ENCODE measurements at places on chromosomes 5 and 9.

GRCh38 chr5:67957374-67957773, 258.2 kb upstream of the PIK3R1 start:
- no peak for DNase-seq

- no peak for DNase-seq
These were observed 27.3 kb downstream of the PPARGC1B start for GRCh38 chr5:149757197-149757947.

GRCh38 chr5:68444048-68444447, 228.5 kb downstream of the PIK3R1 start:
- no peak for DNase-seq

DNA sequence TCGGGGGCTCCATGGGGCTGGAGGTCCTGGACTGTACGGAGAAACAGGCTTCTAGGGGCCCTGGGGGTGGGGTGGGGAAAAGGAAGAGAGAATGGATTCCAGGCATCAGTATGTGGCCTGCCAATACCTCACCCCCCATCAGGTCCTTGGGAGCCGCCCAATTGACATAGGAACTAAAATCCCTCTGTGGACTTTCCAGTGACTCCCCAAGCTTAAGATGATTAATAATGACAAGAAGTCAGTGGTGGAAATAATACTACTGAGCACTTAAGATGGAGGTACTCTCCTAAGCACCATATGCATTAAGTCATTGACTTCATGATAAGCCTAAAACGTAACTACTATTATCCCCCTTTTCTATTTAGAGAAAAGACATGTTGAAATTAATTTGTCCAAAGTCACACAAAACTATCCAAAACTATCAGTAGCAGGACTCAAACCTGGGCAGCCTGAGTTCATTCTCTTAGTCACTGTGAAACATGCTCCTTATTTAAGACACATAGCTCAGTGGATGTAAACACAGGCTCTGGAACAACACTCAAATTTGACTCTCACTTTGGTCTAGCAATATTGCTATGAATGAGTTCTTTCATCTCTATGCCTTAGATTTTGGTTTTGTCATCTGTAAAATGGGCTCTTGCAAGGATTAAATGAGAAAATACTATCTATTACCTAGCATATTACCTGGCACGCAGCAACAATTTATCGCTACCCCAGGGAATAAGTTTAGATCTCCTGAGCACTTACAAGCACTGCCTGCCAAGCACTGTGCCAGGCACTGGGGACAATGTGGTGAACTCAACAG, 9.5 kb downstream of the SPRY4 start:
- no peak for DNase-seq

GRCh38 chr5:141734501-141735229, 52.6 kb upstream of the ARAP3 start:
- peak; percentile 13 for DNase-seq

GRCh38 chr9:81499021-81499454, 190.3 kb downstream of the TLE1 start:
- DNase-seq: no peak

- no peak for DNase-seq
These were observed 199.1 kb downstream of the MTRR start for GRCh38 chr5:8068078-8068477.

GRCh38 chr9:81335879-81336421, 353.4 kb downstream of the TLE1 start:
- DNase-seq: no peak

DNA sequence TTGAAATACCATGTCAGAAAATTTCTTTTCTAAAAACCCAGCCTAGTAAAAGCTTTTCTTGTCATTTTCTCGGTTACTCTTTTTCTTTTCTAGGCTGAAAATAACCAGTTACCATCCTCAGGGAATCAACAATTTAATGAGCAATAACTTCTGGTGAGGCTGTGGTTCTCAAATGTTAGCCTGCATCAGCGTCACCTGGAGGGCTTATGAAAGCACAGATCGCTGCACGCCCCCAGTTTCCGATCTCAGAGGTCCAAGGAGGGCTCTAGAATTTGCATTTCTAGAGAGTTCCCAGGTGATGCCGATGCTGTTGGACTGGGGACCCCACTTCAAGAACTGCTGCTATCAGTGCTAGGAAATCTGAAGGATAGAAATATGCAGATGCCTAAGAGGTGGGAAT, 28.9 kb upstream of the TLE1 start:
- DNase-seq: no peak

GRCh38 chr9:105073147-105073546, 145.2 kb upstream of the ABCA1 start:
- no peak for DNase-seq

DNA sequence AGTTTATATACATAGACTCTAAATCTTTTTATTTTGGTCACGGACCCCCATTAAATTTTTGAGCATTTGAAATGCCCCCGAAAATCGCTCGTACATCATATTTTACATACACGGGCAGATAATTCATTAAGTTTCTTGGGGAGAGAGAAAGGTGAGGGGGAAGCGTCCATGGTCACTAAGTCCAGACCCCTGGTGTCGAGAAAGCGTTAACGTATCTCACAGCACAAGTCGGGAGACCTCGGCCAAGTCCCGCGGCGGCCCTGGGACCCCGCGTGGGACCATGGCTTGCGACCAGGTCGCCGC, 794 bp downstream of the PTBP3 start:
- no peak for DNase-seq

- peak; percentile 4 for DNase-seq
These were observed 11.7 kb downstream of the MED7 start for GRCh38 chr5:157130925-157131324.

- no peak for DNase-seq
These were observed 111.4 kb downstream of the PDE8B start for GRCh38 chr5:77321793-77322394.

GRCh38 chr5:139417214-139417613, 13.3 kb upstream of the SPATA24 start:
- no peak for DNase-seq

- DNase-seq: no peak
These were observed 1858.6 kb upstream of the CDH9 start for GRCh38 chr5:28896949-28897348.

DNA sequence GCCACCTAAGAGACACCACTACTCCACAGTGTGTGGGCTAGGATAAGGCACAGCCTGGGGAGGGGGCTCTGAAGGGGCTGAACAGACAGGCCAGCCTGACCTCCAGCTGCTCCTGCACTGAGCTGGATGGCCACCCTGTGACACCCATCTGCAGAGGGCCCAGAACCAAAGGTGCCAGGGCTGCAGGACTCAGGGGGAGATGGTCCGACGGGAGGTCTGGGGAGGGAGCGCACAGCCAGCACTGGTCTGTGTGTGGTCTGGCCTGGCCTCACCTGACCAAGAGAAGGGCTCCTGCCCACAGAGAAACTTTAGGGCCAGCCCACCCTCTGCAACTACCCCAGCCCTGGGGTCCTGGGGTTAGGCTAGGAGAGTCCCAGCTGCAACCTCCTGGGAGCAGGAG, 789 bp downstream of the LTC4S start:
- no peak for DNase-seq

DNA sequence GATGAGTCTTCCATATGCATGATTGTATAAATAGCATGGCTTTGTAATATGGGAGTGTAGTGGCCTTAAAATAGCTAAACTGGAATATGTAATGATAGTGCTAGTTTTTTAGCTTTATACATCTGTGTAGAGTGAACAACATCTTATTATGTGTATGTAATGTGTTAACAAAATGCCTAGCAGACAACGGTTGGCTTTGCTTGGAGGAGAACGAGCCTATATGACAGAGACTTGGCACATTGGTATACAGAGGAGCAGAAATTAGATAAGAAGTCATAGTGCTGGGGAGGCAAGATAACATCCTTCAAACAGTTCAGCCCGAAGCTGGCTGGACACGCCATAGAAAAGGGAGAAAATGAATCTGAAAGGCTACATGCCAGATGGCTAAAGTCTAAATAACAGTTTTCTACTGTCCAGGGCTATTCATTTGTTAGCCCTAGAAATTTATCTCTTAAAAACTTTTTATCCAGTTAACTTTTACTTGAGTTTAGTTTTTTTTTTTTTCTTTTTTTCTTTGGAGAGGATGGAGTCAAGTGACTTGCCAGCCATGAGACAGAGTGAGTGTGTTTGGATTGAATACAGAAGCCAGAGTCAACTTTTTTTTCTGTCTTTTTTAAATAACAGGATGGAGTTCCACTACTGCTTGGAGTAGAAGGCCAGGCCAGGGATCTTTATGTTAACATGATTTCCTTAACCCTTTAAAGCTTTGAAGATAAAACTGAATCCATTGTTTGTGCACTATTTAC, 214.4 kb upstream of the ACTBL2 start:
- no peak for DNase-seq

GRCh38 chr5:157993986-157994691, 135.2 kb upstream of the CLINT1 start:
- DNase-seq: no peak

DNA sequence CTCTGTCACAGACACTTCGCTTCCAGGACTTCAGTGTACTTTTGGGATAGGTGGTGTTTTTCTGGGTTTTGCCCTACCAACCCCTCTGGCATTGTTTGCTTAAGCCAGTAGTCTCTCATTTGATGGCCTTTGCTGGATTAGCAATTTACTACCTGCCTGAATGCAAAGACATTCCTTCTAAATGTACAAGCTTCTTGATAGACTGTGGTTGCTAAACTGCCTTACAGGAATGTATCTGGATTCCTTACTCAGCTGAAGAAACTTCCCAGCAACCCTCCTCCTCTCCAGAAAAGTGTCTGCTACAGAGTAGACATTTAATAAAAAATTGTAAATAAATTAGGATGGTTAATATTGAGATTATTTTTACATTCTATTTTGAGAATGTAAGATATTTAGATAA, 1916.7 kb downstream of the EFNA5 start:
- no peak for DNase-seq

DNA sequence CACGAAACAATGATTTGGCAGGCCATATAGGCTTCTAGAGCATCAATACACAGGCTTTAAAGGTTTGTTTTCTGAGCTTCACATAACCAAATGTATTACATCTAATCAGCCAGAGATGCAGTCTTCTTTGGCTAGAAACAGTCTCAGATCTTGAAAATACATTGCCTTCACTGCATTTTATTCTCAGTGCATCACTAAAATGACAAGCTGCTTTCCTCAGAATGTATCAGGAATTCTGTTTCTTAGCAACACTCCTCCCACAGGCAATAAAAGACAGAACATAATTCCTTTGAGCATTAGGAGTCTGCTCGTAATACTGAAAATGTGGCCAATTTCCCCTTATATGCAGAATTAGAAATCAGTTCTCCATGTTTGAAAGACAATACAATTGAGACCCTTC, 36.9 kb downstream of the FEM1C start:
- DNase-seq: no peak

DNA sequence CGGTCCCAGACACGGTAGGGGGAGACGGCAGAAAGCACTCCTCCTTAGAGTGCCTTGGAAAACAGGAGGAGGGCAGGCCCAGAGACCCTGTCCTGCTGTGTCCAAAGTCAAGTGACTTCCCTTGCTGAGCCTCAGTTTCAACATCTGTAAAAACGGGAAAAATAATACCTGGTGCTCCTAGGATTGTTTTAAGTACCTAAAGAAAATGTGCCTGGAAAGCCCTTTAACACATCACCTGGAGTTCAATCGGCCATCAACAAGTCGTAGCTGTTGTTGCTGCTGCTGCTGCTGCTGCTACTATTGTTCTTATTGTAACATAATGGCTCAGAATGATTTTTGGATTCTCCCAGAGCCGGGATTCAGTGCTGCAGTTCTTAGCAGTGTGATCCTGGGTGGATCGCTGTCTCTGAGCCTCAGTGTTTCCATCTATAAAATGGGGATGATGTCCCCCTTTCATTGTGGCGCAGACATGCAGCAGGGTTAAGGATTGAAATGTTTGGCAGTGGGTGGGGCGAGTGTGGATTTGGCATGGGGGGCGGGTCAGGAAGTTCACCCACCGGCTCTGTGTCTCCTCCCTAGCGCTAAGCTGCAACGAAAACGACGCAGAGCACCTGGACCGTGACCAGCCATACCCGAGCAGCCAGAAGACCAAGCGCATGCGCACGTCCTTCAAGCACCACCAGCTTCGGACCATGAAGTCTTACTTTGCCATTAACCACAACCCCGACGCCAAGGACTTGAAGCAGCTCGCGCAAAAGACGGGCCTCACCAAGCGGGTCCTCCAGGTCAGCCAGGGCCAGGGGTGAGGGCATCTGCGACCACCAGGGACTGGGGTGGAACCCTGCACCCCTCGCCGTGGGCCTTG, 9.2 kb downstream of the LHX2 start:
- no peak for DNase-seq

GRCh38 chr9:90007516-90008440, 403.0 kb downstream of the GADD45G start:
- DNase-seq: no peak

- no peak for DNase-seq
These were observed 2.7 kb downstream of the CDO1 start for GRCh38 chr5:115813719-115814118.

Data from T1000 (cell line).